Activated T-cell treated with anti-CD3 and anti-CD28 coated beads, Interleukin-2, amount 50 U/mL, for 72 hours (primary cell): ENCODE measurements at places on chromosomes 12 and 14. TPM values are rescaled to one million over a fixed set of nuclear protein-coding genes. Genes with fewer than 3 reads are reported as not detected.

The TECPR2 gene
- 8.7 TPM for total RNA-seq

The CD4 gene
- total RNA-seq: 141 TPM

The AQP6 gene
- total RNA-seq: not detected

The LRIG3 gene
- total RNA-seq: not detected

The SMIM41 gene
- total RNA-seq: not detected

GRCh38 chr14:64053694-64054669 lies 201.2 kb downstream of the SYNE2 start:
- H3K27ac ChIP-seq: peak overlapping the region; percentile 85
- peaks cover 3% of the 10 kb centered on the region for H3K36me3 ChIP-seq
- no peaks in the 10 kb centered on the region for H3K4me1 ChIP-seq
- no peaks in the 10 kb centered on the region for H3K27me3 ChIP-seq
- DNase-seq: no peak

DNA sequence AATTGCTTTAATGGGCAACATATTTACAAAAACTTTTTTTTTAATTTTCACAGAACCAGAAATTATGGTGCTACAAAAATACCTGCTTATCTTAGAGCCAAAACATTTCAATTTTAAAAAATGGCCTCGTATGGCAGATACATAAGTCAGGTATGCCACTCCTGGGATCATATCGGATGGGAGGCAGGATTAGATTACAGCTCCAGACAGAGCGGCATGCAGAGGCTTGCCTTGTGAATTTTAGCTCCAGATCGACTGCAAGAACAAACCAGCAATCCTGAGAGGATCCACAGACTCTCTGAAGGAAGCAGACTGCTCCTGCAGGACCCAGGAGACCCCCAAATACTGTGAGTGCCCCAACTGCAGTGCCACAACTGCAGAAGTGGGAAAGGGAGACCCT lies 169.3 kb upstream of the AMIGO2 start:
- no peaks in the 10 kb centered on the region for H3K27me3 ChIP-seq
- DNase-seq: no peak
- H3K36me3 ChIP-seq: peaks cover 27% of the 10 kb centered on the region
- H3K4me3 ChIP-seq: no peak overlapping the region
- H3K4me1 ChIP-seq: peaks cover 8% of the 10 kb centered on the region

GRCh38 chr14:31286456-31287293 lies 79.1 kb upstream of the HECTD1 start:
- no peaks in the 10 kb centered on the region for H3K36me3 ChIP-seq
- DNase-seq: no peak
- H3K27me3 ChIP-seq: no peaks in the 10 kb centered on the region
- no peak overlapping the region for H3K4me3 ChIP-seq

- no peaks in the 10 kb centered on the region for H3K27me3 ChIP-seq
- H3K36me3 ChIP-seq: no peaks in the 10 kb centered on the region
- no peak for DNase-seq
- no peaks in the 10 kb centered on the region for H3K4me1 ChIP-seq
Measured at GRCh38 chr14:93716002-93716745, 72.1 kb downstream of the PRIMA1 start.

DNA sequence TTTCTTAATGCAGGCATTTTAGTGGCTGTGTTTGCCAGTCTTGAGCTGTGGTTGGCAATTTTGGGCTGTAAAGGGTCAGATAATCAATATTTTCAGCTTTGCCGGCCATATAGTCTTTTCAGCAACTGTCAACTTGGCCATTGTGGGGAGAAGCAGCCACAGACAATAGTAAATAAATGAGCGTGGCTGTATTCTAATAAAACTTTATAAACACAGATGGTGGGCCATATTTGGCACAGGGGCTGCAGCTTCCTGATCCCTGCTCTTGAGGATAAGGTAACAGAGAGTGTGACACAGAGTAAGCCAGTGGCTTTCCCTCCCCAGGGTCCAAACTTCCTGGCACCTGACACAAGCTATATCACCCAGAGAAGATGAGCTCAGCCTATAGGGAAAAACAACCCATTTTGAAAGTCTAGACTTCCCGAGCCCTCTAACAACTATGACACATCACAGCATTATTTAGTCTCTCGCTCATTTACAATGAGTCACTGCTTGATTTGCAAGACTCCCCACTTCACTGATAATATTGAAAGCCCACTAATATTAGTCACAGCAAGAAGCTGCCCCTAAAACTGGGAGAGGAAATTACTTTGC lies 163.1 kb upstream of the TMPO start:
- DNase-seq: no peak
- no peaks in the 10 kb centered on the region for H3K36me3 ChIP-seq
- H3K27ac ChIP-seq: peak overlapping the region; percentile 30
- peaks cover 5% of the 10 kb centered on the region for H3K27me3 ChIP-seq
- H3K4me1 ChIP-seq: peaks cover 5% of the 10 kb centered on the region

DNA sequence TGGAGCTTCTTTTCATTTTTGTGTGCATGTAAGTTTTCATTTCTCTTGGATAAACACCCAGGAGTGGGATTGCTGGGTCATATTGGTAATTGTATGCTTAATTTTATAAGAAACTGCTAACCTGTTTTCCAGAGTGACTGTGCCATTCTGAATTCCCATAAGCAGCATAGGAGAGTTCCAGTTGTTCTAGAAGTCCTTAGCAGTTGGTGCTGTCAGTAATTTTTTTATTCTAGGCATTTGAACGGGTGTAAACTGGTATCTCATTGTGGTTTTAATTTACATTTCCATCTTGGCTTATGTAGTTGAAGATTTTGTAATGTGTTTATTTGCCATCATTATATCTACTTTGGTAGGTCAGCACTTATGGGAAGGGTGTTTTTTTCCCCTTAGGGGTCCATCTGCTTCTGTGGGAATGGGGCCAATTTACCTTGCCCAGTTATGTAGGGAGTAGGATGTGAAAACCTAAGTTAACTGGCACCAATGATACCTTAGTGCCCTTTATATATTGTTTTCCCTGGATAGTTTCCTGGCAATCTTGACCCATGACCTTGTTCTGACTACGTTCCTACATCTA lies 202.9 kb downstream of the AKAP6 start:
- no peak overlapping the region for H3K4me3 ChIP-seq
- H3K36me3 ChIP-seq: no peaks in the 10 kb centered on the region
- H3K4me1 ChIP-seq: no peaks in the 10 kb centered on the region
- DNase-seq: no peak

- peaks cover 77% of the 10 kb centered on the region for H3K4me1 ChIP-seq
- H3K27ac ChIP-seq: peak overlapping the region; percentile 52
- H3K36me3 ChIP-seq: peaks cover 6% of the 10 kb centered on the region
- H3K27me3 ChIP-seq: no peaks in the 10 kb centered on the region
Measured at GRCh38 chr12:54987611-54988231, 3.2 kb upstream of the TESPA1 start.

DNA sequence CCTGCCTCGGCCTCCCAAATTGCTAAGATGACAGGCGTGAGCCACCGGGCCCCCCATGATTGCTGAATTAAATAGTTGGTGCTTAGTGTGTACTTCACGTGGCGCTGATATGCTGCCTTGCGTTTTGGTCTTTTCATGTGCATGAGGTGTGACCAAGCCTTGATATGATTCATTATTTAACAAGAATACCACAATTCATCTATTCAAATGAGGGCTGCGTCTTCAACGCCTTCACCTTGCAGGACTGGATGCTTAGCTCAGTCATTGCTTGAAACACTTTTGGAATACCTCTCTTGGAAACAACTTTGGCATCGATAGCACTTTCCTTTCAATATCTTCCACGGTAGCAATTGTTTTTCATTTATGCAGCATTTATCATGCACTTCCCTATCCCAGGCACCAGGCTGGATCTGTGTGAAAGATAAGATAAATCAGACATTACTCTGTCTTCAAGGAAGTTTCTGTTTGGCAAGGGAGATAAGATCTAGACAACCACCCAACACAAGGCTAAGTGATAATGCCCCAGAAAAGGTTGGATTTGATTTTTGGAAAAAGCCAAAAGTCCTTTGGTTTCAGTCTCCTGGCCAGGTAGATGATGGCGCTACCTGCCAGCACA lies 1.3 kb upstream of the TEAD4 start:
- H3K36me3 ChIP-seq: peaks cover 2% of the 10 kb centered on the region
- peaks cover 18% of the 10 kb centered on the region for H3K4me1 ChIP-seq
- peaks cover 53% of the 10 kb centered on the region for H3K27me3 ChIP-seq
- no peak for DNase-seq
- no peak overlapping the region for H3K27ac ChIP-seq
- H3K4me3 ChIP-seq: peak overlapping the region; percentile 84

- no peaks in the 10 kb centered on the region for H3K36me3 ChIP-seq
- H3K27ac ChIP-seq: no peak overlapping the region
Measured at GRCh38 chr14:68460541-68460940, 332.3 kb downstream of the ZFP36L1 start.

- peaks cover 12% of the 10 kb centered on the region for H3K27me3 ChIP-seq
- no peak for DNase-seq
- H3K4me1 ChIP-seq: no peaks in the 10 kb centered on the region
Measured at GRCh38 chr12:64072916-64073575, 149.1 kb downstream of the KICS2 start.

- H3K27me3 ChIP-seq: no peaks in the 10 kb centered on the region
- no peaks in the 10 kb centered on the region for H3K4me1 ChIP-seq
- no peak for DNase-seq
- no peak overlapping the region for H3K4me3 ChIP-seq
- H3K27ac ChIP-seq: no peak overlapping the region
Measured at GRCh38 chr12:48728807-48729206, 12.3 kb upstream of the CCNT1 start.

DNA sequence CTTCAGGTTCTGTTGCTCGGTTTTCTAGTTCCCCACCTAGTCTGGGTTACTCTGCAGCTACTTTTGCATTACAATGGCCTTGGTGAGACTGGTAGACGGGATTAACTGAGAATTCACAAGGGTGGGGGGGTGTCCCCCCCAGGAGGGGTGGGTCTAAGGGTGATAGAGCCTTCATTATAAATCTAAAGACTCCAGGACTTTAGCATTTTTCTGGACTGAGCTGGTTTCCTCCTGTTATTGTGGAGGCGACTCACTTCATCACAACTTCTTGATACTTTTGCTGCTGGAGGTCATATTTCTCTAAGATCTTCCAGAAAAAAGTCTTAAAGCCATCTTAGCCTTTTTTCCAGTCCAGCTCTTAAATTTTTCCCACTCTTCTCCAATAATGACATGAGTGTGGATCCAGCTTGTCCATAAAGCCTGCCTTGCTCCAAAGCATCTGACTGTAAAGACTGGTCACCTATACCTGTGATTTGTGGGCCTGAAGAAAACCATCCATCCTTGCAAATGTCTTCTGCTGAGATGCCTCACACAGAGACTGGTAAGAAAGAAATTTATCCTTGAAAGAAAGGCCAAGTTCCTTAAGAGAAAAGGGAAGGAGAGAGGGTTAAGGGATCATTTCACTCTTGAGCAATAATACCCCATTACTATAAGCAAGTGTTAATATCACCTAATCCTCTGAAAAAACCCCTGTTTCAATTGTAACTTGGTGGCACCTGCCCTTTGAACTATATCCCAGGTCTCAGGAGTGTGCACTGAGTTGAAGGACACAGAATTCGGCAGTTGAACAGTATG lies 19.7 kb upstream of the SLC2A14 start:
- peaks cover 4% of the 10 kb centered on the region for H3K27me3 ChIP-seq
- no peak overlapping the region for H3K27ac ChIP-seq
- no peaks in the 10 kb centered on the region for H3K4me1 ChIP-seq
- DNase-seq: no peak

- no peaks in the 10 kb centered on the region for H3K4me1 ChIP-seq
- peaks cover 5% of the 10 kb centered on the region for H3K27me3 ChIP-seq
- H3K4me3 ChIP-seq: no peak overlapping the region
- no peak overlapping the region for H3K27ac ChIP-seq
- DNase-seq: no peak
Measured at GRCh38 chr12:21583587-21583986, 21.1 kb downstream of the GYS2 start.

DNA sequence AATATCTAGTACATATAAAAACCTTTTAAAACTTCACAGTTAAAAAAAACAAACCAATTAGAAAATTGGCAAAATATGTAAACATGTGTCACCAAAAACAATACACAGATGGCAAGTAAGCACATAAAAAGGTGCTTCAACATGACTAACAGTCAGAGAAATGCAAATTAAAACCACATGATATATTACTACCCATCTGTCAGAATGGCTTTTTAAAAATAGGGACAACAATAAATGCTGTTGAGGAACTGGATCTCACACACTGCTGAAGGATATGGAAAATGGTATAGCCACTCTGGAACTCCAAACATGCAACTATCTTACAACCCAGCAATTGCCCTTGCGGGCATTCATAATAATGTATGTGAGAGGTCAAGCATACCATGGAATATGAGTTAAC lies 1153.6 kb downstream of the FLRT2 start:
- no peaks in the 10 kb centered on the region for H3K27me3 ChIP-seq
- no peak overlapping the region for H3K27ac ChIP-seq
- no peaks in the 10 kb centered on the region for H3K4me1 ChIP-seq
- no peak for DNase-seq

- H3K27me3 ChIP-seq: peaks cover 10% of the 10 kb centered on the region
- DNase-seq: no peak
- no peaks in the 10 kb centered on the region for H3K4me1 ChIP-seq
- no peak overlapping the region for H3K4me3 ChIP-seq
Measured at GRCh38 chr14:24804552-24805212, 170.7 kb upstream of the GZMB start.
